Suppressor macrophage treated with lipopolysaccharide for 1 hour (primary cell): ENCODE measurements at places on chromosomes 7 and 10.

DNA sequence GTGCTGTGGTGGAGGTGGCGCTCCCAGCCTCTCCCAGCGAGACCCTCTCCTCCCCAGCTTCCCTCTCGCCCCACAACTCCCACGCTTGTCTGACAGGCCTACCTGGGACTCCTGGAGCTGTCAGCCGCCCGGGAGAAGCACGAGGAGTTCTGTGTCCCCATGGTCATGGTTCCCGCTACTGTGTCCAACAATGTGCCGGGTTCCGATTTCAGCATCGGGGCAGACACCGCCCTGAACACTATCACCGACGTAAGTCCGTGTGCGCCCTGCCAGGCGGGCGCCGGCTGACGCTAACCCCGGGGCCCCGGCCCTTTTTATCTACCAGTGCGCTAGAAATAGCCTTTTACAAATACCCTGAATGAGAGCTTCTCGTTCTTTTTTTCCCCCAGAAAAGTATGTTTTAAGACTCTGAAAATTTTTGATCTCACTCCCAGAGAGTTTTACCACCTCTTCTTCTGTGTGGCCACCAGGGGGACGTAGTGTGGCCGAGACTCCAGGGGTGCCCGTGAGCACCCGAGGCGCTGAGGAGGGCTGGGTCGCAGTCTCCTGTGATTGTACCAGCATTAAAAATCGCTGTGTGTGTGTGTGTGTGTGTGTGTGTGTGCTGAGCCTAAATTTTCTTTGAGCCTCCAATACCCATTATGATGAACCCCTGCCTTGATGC is 52.6 kb downstream of the PFKP start:
- peak; percentile 25 for DNase-seq

GRCh38 chr10:92267343-92267742 is 23.5 kb downstream of the CPEB3 start:
- no peak for DNase-seq

DNA sequence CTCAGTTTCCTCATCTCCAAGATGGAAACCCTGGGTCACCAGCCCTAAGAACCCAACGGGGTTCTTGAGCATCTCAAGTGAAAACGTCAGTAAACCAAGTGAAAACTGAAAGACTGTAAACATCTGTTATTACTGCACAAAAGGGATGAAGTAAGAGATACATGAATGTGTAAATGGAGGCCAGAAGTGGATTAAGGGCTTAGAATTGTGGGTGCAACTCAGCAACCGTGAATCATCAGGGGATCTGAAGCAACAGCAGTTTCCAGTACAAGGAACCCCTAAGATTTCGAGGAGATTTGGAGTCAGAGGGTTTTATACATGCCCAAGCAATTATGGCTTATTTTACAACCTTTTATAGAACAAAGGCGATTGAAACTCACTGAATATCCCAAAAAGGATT is 95.7 kb upstream of the SVIL start:
- DNase-seq = no peak

DNA sequence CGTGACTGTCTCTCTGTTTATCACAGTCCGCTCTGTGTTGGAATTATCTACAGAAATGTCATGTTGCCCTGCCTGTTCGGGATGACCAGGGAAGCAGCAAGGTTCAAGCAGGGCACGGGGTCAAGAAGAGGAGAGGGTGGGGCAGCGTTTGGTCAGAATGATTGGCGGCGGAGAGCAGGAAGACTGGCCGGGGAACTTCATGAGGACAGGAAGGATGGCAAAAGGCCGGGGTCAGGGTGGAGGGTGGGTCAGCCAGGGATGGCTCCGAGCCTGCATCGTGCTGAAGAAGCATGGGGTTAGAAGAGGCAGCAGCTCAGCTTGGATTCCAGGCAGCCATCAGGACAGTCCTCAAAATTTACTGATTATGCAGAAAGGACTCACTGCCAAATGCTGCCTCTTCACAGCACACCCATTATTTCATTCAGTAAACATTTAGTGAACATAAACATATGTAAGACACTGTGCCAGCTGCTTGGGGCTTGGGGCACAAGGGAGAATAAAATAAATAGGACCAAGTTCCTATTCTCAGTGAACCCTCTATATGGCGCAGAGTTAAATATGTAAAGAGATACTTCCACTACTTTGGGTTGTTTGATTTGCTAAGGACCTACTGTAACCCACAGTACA is 42.8 kb downstream of the WNT2 start:
- DNase-seq = no peak

GRCh38 chr10:117134056-117134305 is 4.1 kb downstream of the VAX1 start:
- no peak for DNase-seq

GRCh38 chr10:127265288-127265687 is 68.9 kb upstream of the INSYN2A start:
- DNase-seq = no peak

GRCh38 chr10:44293842-44294241 is 91.1 kb downstream of the CXCL12 start:
- no peak for DNase-seq

DNA sequence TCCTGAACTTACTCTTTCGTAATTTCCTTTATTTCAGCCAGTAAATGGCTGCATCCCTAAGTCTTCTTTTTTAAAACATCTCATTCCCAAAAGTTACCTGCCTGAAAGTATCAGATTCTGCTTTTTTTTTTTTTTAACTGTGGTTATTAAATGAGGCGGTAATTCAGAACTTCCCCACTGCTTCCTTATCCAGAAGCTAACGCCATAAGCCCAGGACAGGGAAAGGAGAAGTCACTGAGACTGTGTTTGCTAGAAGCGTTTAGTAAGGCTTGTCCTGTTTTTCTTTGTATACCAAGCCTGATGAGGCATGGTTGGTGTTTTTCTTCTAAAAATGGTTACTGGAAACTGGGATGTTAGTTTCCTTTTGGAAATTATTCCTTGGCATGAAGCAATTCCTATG is 197.8 kb downstream of the CELF2 start:
- DNase-seq = peak; percentile 79

- DNase-seq = no peak
Observed at GRCh38 chr10:121994429-121994941, 5.5 kb downstream of the TACC2 start.

- peak; percentile 92 for DNase-seq
Observed at GRCh38 chr10:131874991-131875451, 25.8 kb upstream of the PPP2R2D start.

DNA sequence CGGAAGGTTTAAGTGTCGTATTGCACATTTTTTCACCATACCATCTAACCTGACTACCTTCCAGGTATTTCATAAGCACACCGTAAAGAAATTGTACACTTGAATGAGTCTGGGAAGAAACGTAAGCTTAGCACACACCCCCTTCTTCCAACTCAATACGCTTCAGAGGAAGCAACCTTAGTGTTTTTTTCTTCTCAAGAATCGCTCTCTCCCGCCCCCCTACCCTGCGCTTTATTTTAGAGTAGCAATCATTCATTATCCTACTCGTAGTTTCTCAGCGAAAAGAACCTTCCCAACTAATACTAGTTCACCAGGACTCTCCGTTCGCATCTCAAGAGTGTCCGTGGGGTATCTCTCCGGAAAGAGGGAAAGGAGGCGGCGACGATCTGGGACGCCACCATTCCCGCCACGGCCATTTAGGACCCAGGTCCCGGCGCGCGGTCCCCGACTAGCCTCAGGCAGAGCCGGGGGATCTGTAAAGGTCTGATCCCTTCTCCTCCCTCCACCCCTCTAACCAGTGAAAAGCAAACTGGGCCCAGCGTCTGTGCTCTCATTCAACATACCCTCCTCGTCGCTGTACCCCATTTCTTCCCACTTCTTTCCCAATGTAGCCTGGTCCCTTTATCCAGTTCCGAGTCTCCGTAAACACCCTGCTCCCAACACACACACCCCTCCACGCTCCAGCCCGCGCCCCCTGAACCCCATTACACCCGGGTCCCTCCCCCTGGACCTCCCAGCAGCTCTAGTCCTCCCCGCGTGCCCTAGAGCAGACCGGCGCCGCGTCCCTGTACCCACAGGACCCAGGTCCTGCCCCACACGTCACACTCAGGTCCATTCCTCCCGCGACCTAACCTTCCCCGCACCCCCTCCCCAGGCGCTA is 16.0 kb downstream of the MYOZ1 start:
- DNase-seq = peak; percentile 30

DNA sequence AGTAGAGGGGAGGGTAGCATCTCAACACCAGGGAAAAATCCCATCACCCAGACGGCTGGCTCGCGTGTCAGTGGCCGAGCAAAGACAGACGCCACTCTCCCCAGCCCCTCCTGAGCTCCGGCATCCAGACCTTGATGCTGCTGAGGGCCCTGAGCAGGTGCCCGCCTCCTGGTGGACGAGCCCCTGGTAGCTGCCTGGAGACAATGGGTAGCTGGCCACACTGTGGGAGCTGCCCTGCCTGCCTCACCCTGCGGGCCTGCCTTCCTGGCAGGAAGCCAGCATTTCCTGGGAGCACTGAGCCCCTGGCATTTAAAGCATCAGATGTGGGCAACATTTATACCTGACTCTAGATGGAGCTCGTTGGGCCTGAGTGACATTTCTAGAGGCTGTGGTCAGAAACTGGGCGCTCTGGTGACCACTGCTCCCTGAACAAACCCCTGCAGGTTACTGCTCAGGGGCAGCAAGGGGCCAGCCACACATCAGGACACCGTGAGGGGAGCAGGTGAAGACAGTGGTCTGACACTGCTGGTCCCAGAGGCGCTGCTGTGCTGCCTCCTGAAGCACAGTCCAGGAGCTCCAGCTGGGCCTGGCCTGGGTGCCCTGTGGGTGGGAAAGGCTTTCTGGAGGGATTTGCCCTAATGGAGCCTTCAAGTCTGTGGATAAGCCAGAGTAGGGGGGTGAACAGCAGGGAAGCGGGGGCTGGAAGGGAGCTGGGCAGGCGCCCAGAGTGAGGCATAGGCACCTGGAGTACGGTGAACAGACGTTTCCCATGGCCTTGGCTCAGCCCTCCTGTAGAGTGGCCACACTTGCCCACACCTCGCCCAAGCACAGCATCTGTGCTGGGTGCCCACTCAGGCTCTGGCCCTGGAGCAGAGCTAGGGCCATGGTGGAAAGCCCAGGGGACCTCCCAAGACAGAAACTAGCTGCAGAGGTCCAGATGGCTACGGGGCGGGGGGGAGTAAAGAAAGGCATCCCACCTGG is 138.7 kb downstream of the MAPK8 start:
- peak; percentile 1 for DNase-seq

GRCh38 chr7:41416208-41416595 is 286.7 kb downstream of the INHBA start:
- DNase-seq = no peak

- no peak for DNase-seq
Observed at GRCh38 chr7:44222776-44223261, 22.0 kb downstream of the YKT6 start.

DNA sequence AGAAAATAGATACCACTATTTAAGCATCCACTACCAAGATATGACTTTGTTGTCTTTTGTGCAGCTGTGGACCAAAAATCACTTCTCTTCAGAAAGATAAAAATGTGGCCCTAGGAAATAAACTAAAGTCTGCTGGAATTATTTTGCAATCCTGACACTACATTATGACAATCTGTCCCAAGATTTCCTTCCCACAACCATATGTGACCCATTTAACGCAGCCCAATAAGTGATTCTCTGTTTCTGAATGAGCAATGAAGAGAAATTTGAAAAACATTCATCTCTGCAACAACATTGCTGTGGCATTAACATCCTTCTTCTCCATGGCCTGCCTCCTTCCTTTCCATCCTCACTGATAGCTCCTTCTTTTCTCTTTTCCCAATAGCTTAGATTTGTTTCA is 212.0 kb downstream of the TSPAN12 start:
- no peak for DNase-seq

- DNase-seq = no peak
Observed at GRCh38 chr10:8084799-8085198, 30.3 kb downstream of the GATA3 start.

GRCh38 chr10:122139627-122140170 is 131.4 kb upstream of the BTBD16 start:
- DNase-seq = no peak

GRCh38 chr7:94897541-94897940 is 9.9 kb upstream of the PPP1R9A start:
- no peak for DNase-seq

- no peak for DNase-seq
Observed at GRCh38 chr10:58444321-58444720, 59.1 kb downstream of the TFAM start.

DNA sequence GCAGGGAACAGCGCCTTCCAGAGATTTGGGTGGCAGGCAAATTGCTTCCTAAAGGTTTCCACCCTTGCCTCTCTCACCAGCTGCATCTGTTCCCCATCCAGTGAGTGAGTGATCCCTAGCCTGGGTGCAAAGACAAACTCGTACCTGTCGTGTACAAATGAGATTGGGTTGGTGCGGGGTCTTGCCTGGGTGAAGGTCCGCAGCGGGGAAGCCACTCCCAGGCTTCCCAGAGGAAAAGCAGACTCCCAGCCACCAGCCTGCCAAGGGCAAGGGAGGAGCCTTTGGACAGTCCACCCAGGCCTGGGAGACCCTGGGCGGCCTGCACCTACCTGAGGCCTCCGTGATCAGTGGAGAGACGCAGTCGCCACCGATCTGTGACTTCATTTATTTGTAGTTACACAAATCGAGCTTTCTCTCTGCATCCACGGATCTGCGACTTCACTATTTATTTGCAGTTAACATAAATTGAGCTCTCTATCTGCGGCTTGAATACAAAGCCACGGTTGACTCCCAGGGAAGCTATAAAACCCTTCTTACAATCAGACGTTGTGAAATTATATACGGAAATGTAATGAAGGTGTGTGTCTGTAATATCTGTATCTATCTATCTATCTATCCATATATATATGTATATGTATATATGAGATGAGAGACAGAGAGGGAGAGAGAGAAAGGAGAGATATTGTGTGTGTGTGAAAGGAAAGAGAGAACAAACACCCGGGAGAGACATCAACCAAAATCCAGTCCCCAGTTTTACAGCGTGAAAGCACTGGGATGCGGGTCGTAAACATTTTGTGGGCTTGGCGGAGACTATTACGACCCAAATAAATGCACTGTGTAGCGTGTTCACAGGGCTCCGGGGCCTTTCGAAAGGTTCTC is 3.0 kb upstream of the HOXA7 start:
- no peak for DNase-seq

DNA sequence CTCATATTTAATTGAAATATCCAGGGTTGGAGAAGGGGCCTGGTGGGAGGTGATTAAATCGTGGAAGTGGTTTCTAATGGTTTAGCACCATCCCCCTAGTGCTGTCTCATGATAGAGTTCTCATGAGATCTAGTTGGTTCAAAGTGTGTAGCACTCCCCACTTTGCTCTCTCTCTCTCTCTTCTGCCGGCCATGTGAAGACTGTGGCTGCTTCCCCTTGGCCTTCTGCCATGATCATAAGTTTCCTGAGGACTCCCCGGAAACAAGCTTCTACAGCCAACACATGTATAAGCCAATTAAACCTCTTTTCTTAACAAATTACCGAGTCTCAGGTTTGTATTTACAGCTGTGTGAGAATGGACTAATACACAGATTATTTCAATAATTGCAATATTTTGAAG is 305.8 kb upstream of the KCND2 start:
- no peak for DNase-seq

GRCh38 chr7:29508608-29509007 is 55.0 kb upstream of the PRR15 start:
- no peak for DNase-seq
